ENCODE measurements at places on chromosomes 5 and 9.

GRCh38 chr5:177526191-177526590, 9.4 kb upstream of the DDX41 start:
- no peaks in the 10 kb centered on the region for H3K4me1 ChIP-seq
- H3K36me3 ChIP-seq, result peaks cover 89% of the 10 kb centered on the region
- DNase-seq, result no peak
- no peaks in the 10 kb centered on the region for H3K27me3 ChIP-seq

DNA sequence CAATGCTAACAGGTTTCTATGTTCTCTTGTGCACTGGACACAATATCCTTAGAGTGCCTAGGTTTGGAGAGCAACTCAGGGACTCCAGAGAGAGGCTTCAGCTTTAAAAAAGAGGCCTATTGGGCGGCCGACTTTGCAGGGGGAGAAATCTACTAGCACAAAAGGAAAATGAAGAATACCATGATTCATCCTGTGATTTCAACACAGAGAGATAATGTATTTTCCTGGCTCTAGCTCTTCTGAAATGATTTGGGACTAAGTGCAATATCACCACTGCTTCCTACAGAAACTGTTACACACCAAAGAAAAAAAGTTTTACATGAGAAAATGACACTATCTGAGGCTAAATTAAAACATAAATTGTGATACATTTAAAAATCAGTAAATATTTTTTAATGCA, 146.1 kb upstream of the TSLP start:
- H3K27me3 ChIP-seq, result no peaks in the 10 kb centered on the region
- no peak overlapping the region for H3K4me3 ChIP-seq
- H3K36me3 ChIP-seq, result no peaks in the 10 kb centered on the region
- peaks cover 2% of the 10 kb centered on the region for H3K4me1 ChIP-seq

- H3K4me3 ChIP-seq, result no peak overlapping the region
- H3K27ac ChIP-seq, result no peak overlapping the region
- no peaks in the 10 kb centered on the region for H3K4me1 ChIP-seq
- H3K27me3 ChIP-seq, result no peaks in the 10 kb centered on the region
- H3K36me3 ChIP-seq, result no peaks in the 10 kb centered on the region
- DNase-seq, result no peak
Measured at GRCh38 chr5:152376886-152377285, 28.2 kb downstream of the NMUR2 start.

DNA sequence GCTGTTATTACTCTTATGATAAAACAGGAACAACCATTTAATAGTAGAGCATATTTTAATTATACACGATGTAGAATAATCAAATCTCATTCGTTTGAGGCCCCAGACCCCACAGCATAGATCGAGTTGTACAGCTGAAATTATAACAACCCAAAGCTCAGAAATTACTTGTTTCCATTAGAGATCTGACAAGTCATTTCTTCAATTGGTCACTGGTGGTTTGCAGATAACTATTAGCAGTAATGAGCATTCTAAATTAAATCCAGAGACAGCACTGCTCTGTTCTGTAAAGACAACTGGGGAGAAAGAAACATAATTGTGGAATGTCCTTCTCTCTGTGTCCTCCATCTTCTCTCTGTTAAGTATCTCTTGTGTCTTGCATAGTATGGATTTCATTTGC, 12.9 kb downstream of the CDK5RAP2 start:
- H3K36me3 ChIP-seq, result peaks cover 35% of the 10 kb centered on the region
- no peak for DNase-seq
- H3K4me1 ChIP-seq, result no peaks in the 10 kb centered on the region
- no peak overlapping the region for H3K4me3 ChIP-seq
- no peaks in the 10 kb centered on the region for H3K27me3 ChIP-seq

GRCh38 chr5:84059672-84060071, 325.0 kb downstream of the EDIL3 start:
- no peak for DNase-seq
- H3K27me3 ChIP-seq, result no peaks in the 10 kb centered on the region
- no peak overlapping the region for H3K4me3 ChIP-seq
- H3K4me1 ChIP-seq, result no peaks in the 10 kb centered on the region
- H3K27ac ChIP-seq, result no peak overlapping the region
- H3K36me3 ChIP-seq, result peaks cover 24% of the 10 kb centered on the region
